Adipocyte (in vitro differentiated cells): ENCODE measurements at places on chromosomes 3 and 15.

DNA sequence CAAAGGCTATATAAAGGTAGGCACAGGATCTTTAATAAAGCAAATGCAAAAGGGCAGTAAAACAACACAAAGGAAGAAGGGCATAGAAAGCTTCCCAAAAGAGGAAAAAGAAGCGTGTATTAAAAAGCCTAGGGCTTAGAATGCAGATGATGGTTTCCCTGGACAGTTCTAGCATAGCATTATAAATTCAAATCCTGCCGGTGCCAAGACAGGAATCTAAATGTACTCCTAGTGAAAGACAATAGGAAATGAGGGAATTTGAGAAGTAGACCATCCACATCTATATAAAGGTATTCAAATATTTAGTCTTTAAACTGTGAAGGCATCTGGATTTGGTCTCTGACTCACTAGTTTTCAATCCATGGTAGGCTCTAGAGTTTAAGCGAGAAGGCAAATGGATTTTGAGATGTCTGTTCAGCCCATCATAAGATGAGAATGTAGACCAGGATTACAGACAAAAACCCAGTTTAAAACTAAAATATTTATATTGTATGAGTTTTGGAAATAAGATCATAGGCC lies 431.8 kb downstream of the TBL1XR1 start:
- DNase-seq = peak; percentile 15

DNA sequence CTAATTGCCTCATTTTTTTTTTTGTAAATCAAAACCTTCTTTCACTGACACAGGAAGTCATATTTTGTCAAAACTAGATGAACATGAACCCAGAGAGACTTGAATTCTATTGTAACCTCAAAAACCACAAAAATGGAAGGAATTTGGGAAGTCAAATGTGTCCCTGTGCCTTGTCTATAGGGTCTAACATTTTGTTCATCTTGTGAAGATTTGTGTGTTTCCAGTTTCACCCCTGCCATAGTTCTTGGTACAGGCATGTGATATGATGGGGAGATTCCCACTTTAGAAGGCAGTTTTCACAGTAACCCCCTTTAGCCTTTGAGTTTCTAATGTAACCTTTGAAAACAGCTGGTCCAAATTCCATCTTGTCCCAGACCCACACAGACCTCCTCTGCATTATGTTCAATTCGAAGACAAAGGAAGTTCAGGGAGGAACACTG lies 318.5 kb upstream of the ADAMTS9 start:
- DNase-seq = peak; percentile 67

- DNase-seq = no peak
Observed at GRCh38 chr15:26630857-26631256, 142.0 kb downstream of the GABRB3 start.

DNA sequence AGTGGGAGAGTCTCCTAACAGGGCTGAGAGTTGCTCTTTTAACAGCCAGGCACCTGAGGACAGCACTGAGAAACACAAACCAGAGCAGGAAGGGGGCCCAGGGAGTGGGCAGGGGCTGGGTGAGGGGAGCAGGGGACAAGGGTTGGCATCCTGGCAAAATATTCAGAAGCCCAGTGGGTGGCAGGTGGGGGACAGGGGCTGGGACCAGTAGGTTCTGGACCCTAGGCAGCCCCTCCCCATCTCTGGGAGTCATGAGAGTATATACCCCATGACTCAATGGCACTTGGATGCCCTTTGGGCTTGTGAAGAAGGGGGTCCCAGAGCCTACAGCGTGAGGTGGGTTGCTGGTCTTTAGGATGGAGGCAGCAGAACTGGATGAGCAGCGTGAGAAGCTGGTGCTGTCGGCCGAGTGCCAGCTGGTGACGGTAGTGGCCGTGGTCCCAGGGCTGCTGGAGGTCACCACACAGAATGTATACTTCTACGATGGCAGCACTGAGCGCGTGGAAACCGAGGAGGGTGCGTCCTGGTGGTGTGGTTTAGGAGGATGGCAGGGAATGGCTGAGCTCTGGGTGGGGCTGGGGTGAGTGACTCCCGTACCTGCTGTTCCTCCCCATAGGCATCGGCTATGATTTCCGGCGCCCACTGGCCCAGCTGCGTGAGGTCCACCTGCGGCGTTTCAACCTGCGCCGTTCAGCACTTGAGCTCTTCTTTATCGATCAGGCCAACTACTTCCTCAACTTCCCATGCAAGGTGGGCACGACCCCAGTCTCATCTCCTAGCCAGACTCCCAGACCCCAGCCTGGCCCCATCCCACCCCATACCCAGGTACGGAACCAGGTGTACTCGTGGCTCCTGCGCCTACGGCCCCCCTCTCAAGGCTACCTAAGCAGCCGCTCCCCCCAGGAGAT lies 24.2 kb downstream of the NBEAL2 start:
- DNase-seq = no peak
